A673 (cell line): ENCODE measurements at places on chromosomes 13 and 19. TPM values are rescaled to one million over a fixed set of nuclear protein-coding genes. Genes with fewer than 3 reads are reported as not detected.

DNA sequence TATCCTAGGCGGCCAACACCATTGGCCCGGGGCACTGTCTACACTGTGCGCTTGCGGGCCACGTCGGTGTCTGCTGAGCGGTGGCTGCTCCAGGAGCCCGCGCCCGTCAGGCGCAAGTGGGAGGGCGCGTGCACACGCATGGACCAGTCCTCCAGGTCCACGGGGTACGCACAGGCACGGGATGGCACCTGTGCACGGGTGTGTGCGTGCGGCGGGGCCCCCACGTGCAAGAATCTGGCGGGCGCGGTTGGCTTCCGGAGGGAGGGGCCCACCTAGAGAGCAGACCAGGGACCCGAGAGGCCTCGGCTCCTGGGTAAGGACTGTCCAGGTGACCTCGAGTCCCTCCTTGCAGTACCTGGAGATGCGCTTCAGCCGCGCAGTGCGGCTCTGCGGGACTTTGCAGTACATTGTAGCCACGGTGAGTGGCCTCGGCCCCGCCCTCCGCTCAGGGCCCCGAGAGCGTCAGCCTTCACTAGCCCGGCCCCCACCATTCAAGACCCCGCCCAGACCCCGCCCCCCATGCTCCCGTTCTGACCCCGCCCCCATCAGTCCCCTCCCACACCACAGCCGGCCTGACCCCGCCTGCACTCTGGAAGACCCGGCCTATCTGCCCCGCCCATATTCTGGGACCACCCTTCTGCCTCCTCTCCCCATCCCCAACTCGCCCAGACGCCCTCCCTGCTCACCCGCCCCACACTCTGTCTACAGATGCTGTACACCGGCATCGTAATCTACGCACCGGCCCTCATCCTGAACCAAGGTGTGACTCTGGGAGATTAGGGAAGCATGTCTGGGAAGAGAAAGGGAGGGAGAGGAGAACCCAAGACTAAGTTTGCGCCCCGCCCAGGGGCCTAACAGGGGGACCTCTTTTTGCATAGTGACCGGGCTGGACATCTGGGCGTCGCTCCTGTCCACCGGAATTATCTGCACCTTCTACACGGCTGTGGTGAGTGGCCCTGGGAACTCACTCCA lies 2.3 kb downstream of the SLC5A5 start:
- peak; percentile 75 for DNase-seq

GRCh38 chr13:44867825-44868224 lies 121.4 kb downstream of the NUFIP1 start:
- DNase-seq, result no peak

DNA sequence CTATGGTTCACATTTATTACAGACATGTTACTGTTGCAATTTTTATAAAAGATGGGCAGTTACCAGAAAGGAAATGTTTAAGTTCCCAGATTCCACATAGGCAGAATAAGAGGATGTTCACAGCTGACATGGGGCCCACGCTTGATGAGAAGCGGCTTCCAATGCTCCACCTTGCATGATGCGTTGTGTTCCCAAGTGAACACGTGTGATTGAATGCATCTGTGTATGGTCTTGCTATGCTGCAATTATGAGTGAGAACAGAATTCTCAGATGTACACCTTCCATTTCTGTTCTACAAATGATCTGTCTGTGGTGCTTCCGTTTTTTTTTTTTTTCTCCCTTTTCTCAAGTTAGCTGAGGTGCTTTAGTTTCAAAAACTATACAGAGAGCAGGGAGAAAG lies 15.5 kb downstream of the UPF3A start:
- DNase-seq, result no peak

DNA sequence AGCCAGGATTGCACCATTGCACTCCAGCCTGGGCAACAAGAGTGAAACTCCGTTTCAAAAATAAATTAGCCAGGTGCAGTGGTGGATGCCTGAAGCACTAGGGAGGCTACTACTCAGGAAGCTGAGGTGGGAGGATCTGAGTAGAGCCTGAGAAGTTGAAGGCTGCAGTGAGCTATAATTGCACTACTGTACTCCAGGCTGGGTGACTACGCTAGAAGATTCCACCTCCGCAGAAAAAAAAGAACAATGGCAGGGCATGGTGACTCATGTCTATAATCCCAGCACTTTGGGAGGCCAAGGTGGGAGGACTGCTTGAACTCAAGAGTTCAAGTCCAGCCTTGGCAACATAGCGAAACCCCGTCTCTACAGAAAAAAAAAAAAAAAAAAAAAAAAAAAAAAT lies 20.5 kb downstream of the HAUS8 start:
- no peak for DNase-seq

DNA sequence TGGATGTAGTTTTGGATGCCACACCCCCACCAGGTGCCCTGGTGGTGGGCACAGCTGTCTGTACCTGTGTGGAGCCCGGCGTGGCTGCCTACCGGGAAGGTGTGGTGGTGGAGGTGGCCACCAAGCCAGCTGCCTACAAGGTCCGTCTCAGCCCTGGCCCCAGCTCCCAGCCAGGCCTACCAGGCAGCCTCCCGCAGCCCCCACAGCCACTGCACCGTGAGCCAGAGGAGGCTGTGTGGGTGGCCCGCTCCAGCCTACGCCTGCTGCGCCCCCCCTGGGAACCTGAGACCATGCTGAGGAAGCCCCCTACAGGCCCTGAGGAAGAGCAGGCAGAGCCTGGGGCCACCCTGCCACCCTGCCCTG lies 3.5 kb downstream of the CIC start:
- no peak for DNase-seq

DNA sequence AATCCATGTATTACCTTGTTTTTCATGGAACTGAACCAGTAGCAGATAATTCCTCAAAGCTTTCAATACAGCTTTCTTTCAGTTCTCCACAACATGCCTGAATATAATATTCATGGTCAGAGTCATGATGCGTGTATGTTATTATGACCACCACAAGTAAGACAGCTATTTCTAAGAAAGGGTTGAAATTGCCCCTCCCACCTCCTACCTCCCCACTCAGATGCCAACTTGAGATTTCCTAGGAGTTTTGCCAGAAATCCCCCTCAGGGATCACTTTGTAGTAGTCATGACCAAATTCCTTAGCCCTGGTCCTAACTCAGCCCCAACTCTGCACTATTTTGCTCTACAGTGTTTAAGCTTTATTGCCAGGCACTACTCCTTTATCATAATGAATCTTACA lies 69.9 kb upstream of the RAP2A start:
- DNase-seq, result no peak

DNA sequence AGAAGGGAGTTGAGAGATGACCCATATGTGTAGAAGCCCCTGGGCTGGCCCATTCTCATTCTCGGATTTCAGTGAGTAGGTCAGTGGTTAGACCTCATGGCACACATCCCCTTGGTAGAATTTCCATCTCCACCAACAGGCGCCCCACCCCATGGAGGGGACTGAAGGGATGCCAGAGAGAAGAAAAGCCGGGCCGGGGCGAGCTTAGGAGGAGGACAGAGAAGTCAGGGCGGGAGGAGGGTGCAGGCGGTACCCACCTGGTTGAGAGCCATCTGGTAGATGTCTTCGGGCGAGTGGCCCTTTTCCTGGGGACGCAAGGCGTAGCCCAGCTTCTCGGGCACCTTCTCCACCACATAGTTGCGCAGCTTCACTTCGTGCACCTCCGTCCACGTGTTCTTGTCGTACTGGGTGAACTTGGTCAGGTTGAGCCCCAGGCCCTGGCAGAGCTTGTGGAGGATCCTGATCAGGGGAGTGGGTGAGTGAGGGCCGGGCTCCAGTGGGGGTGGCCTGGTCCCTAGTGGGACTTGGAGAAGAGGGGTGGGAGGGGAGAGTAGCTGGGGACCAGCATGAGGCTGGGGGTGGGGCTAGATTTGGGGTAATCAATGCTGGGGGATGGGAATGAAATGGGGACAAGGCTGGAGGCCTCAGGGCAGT lies 2.5 kb downstream of the IL4I1 start:
- no peak for DNase-seq

The SLC10A2 gene
- total RNA-seq, result not detected in 2 replicates

The ZNF880 gene
- 3.7 and 3.9 TPM in 2 replicates for total RNA-seq

The ADM5 gene
- 4.3 TPM in 2 replicates for total RNA-seq

DNA sequence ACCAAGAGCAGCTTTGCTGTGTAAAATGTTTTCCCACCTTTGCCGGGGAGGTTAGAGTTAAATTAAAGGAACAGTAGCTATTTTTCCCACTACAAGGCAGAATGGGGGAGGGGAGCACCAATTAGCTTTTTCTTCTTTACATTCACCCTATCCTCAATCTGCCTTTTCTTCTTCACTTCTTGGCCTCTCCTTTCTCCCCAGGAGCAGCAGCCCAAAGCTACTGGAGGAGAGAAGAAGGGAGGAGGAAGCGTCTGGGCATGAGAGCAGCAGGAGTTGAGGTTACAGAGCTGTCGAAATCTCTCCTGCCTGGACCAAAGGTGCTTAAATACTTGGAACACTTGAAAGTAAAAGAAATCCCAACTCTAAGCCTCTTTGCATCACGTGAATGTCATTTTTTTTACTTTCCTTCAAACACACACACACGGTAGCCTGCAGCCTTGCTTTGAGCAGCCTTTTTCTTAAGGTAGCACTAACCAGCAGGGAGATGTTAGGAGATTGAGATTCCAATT lies 39.0 kb upstream of the WASF3 start:
- no peak for DNase-seq

The ZNF439 gene
- total RNA-seq, result 4.0 and 4.4 TPM in 2 replicates

The MCEMP1 gene
- 4.0 and 4.1 TPM in 2 replicates for total RNA-seq

GRCh38 chr13:42280537-42280936 lies 8.6 kb downstream of the AKAP11 start:
- DNase-seq, result peak; percentile 29

The IL12RB1 gene
- not detected in 2 replicates for total RNA-seq

GRCh38 chr13:39862900-39863299 lies 207.4 kb downstream of the COG6 start:
- DNase-seq, result no peak

DNA sequence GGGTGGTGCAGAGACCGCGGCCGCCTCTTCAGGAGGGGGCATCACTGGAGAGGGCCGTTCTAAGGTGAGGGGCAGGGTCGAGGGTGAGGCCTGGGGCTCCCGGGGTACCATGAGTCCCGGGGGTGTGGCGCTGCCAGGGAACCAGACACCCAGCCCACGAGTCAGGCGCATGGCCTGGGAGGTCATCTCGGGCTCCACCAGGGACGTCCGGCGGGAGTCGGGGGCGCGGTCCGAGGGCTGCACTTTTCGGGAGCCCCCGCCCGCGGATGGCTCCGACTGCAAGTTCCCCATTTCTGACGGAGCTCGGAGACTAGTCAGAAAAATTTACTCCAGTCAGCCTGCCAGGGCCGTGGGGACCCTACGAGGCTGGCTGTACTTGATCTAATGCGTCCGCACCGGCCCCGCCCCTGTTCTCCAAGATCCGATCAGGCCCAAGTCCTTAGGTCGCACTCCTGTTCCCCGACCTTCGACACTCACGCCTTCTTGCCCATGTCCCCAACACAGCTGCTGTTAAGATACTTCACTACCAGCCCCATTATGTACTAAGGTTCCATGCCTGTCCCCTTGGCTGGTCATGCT lies 774 bp downstream of the GGN start:
- DNase-seq, result no peak

- peak; percentile 76 for DNase-seq
Observed at GRCh38 chr19:35704218-35704617, at the start of gene ZBTB32. Gene ZBTB32 (plus strand): TSS chr19:35704558. CDS start chr19:35714627, 10,069 bp downstream.

The LIN7B gene
- total RNA-seq, result 19.9 and 24.3 TPM in 2 replicates

The ZNF837 gene
- total RNA-seq, result 1.3 and 1.8 TPM in 2 replicates

The ZNF284 gene
- 3.1 and 3.2 TPM in 2 replicates for total RNA-seq

The IL17D gene
- 2.0 and 2.7 TPM in 2 replicates for total RNA-seq

DNA sequence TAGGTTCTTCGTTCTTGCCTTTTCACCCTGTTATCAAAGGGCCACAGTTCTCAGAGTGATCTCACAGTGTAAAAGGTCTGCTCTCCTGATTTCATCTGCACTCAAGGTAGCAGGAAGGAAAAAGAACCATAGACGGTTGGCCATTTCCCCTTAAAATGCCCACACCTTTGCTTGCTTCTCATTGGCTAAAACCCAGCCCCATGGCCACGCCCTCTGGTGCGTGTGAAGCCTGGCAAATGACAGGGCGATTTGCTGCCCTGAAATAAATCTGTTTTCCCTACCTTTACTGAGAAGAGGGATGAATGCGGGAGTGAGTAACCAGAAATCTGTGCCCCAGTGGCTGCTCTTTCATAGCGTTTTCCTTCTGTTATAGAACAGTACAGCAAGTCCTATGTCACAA lies 269.3 kb downstream of the POU4F1 start:
- no peak for DNase-seq

DNA sequence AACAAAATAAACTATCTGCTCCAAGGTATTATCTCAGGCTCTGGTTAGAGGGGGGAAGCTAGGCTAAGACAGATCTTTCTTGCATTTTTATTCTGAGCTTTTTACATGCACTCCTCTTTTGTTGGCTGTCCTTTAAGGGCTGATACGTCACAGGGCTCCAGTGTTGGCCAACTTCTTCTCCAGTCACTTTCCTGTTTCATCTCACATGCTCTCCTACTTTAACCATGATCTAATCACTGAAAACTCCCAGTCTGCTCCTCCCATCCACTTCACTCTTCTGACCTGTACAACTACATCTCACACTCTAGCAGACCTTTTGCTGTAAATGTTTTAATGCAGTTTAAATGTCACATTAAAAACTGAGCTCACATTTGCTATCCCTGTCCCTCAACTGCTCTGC lies 510.0 kb upstream of the KLF12 start:
- no peak for DNase-seq

The PCSK4 gene
- 7.2 and 11.1 TPM in 2 replicates for total RNA-seq

DNA sequence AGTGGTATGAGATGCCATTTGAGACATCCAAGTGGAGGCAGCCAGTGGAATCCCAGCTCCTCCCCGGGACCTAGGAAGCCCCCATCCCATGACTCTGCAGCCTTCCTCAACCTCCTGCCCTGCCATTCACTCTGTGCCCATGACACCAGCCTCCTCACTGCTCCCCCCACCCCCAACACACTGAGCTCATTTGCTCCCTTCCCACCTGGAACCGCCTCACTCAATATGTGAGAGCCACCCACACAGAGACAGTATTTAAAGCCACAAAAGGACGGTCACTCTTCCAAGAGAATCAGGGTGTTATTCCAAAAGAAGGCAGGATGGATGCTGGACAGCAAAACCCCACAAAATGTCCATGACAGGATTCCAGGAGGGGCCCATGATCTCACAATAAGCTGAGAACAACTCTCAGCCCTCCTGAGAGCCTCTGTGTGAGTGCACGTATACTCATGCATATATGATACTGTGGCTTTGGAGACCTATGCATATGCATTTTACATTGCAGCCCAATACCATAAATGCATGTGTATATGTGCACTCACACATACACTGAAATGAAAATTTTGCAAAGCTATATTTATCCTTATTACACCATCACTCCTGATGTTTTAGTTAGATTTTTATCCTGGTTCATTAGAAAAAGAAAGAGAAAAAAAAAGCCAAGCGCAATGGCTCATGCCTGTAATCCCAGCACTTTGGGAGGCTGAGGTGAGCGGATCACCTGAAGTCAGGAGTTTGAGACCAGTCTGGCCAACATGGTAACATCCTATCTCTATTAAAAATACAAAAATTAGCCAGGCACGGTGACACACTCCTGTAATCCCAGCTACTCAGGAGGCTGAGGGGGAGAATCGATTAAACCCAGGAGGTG lies 10.8 kb upstream of the RANBP3 start:
- peak; percentile 54 for DNase-seq

The OR4F17 gene
- not detected in 2 replicates for total RNA-seq

The FLT3LG gene
- 6.5 and 6.9 TPM in 2 replicates for total RNA-seq

The ZNF726 gene
- total RNA-seq, result 0.80 TPM in 1 of 2 replicates, not detected in the other
